ENCODE measurements at places on chromosomes 3 and 15. TPM values are rescaled to one million over a fixed set of nuclear protein-coding genes. Genes with fewer than 3 reads are reported as not detected.

ADPRH gene
- 3.0 TPM for total RNA-seq

- H3K27ac ChIP-seq = no peak overlapping the region
- H3K36me3 ChIP-seq = peaks cover 53% of the 10 kb centered on the region
- no peaks in the 10 kb centered on the region for H3K27me3 ChIP-seq
- DNase-seq = no peak
Measured at GRCh38 chr3:157148196-157148889, 11.6 kb downstream of the CCNL1 start.

RBSN gene
- 9.2 TPM for total RNA-seq

DNA sequence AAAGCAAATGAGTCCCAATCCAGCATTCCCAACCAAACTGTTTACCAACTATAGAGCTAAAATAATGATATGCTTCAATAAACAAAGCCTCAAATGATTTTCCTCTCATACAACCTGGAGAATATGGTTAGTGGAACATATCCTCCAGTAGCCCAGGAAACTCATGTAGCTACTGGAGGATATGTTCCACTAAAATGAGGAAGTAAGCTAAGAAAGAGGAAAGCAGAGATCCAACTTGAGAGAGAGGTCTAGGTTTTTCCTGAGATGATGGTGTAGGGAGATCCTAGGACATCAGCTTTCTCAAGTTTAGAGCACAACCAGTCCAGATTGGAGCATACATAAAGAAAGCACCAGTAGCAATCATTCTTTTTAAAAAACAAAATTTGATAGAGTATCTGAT is 44.6 kb upstream of the SLC4A7 start:
- H3K27ac ChIP-seq = no peak overlapping the region
- peaks cover 11% of the 10 kb centered on the region for H3K4me1 ChIP-seq
- no peak overlapping the region for H3K4me3 ChIP-seq
- no peak for DNase-seq
